Neural crest cell (in vitro differentiated cells): ENCODE measurements at places on chromosomes 16 and 17. TPM values are rescaled to one million over a fixed set of nuclear protein-coding genes. Genes with fewer than 3 reads are reported as not detected.

Gene RND2
- total RNA-seq = 15.3 and 17.8 TPM in 2 replicates

DNA sequence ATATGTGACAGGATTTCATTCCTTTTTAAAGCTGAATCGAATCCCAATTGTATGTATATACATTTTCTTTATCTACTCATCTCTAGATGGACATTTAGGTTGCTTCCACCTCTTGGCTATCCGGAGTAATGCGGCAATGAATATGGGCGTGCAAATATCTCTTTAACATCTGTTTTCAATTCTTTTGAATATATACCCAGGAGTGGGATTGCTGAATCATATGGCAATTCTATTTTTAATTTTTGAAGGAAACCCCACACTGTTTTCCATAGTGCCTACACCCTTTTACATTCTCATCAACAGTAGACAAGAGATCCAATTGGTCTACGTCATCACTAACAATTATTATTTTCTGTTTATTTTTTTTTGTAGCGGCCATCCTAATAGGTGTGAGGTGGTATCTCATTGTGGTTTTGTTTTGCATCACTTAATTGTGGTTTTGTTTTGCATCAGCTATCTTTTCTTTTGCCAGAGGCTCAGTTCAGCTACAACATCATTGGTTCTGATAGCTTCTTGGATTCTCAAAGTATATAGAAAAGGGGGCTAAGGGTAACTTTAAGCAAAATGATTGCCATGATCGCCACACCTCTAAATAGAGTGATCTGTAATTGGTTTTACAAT lies 25.6 kb upstream of the MAP2K6 start:
- no peak for DNase-seq

Gene HYDIN
- total RNA-seq = 7.5 and 7.8 TPM in 2 replicates

Gene SDR42E1
- total RNA-seq = not detected in 2 replicates

DNA sequence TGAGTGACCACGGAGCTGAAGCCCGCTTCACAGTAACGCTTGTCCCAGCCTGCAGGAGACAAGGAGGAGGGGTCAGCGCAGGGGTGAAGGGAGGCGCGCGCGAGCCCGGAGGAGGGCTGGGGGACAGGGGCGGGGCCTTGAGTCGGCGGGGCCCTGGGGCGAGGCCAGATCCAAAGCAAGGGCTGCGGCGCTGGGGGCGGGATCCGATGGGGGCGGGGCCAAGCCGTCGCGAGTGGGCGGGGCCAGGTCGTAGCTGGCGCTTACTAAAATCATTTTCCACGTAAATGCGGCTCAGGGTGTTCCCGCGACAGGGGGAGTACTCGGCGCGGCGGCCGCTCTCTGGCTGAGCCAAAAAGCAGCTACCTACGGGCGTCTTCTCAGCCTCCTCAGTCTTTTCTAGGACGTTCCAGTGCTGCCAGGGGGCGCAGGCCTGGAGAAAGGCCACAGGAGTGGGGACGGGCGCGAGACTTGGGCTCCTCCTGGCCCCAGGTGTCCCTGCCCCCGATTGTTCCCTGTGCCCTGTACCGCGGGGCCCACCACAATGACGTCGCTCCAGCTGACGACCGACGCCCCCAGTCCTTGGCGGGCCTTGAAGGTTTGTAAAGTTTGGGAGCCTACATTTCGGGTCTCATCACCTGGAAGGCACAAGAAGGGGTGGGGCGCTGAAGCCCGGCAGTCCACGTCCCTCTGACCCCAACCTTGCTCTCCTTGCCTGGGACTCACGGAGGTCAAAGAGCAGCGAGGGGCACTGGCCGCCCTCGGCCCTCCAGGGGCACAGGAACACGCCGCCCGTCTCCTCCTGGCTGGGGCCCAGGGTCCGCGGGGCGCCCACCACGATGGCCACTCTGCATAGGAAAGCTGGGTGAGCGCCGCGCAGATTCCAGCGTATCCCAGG lies 3.9 kb downstream of the ITGA2B start:
- DNase-seq = peak; percentile 85

DNA sequence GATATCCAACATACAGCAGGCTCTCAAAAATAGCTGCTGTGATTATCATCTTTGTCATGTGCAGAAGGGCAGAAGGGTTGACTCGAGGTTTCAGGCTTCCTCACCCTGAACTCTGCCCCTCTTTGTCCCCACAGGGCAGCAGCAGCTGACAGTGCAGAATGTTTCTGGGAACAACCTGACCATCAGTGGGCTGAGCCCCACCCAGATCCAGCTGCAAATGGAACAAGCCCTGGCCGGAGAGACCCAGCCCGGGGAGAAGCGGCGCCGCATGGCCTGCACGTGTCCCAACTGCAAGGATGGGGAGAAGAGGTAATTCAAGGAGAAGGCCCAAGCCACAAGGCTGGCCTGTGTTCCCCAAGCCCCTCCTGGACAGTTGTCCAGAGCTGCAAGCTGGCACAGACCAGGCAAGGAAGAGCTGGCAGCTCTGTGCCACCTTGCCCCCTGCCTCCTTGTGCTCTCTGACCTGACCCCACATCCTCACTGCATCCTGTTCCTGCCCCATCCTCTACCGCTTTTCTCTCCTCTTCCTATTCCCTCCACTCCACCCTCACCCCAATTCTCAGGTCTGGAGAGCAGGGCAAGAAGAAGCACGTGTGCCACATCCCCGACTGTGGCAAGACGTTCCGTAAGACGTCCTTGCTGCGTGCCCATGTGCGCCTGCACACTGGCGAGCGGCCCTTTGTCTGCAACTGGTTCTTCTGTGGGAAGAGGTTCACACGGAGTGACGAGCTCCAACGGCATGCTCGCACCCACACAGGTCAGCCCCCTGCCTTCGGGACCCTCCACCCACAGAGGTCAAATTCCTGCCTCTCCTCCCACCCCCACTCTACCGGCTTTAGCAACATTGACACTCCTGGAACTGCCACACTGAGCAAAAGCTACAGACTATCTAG lies 16.3 kb upstream of the PNPO start:
- DNase-seq = no peak

- DNase-seq = no peak
Observed at GRCh38 chr16:81143921-81144471, 47.8 kb upstream of the GCSH start.

GRCh38 chr16:61891460-61891859 lies 144.8 kb downstream of the CDH8 start:
- no peak for DNase-seq

- DNase-seq = no peak
Observed at GRCh38 chr16:80330150-80330549, 210.6 kb upstream of the DYNLRB2 start.

GRCh38 chr16:85759631-85760419 lies 8.9 kb upstream of the C16orf74 start:
- no peak for DNase-seq

DNA sequence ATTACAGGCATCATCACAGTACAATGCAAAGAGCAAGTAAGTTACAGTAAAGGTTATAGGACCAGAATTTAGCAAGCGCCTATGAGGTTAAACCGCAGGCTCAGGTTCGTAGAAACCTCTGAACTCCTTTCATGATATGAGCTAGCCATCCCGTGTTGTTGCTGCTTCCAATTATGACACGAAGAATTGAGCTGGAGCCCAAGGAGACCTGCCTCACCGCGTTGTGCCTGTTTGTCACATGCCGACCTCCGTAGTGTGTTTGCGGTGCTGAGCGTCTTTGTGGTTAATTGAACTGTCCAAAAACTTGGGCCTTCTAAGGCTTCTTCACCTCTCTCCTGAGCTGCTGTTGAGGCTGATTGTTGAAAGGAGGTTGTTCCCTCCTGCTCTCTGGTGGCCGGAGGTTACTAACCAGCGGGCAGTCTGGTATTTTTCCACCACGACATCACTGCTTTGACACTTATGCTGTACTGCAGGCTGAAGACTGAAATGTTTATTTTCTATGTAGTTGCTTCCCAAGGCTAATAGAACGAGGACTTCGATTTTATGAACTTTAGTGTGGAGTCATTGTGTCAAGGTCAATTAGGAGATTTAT lies 67.5 kb downstream of the SEC14L1 start:
- no peak for DNase-seq

DNA sequence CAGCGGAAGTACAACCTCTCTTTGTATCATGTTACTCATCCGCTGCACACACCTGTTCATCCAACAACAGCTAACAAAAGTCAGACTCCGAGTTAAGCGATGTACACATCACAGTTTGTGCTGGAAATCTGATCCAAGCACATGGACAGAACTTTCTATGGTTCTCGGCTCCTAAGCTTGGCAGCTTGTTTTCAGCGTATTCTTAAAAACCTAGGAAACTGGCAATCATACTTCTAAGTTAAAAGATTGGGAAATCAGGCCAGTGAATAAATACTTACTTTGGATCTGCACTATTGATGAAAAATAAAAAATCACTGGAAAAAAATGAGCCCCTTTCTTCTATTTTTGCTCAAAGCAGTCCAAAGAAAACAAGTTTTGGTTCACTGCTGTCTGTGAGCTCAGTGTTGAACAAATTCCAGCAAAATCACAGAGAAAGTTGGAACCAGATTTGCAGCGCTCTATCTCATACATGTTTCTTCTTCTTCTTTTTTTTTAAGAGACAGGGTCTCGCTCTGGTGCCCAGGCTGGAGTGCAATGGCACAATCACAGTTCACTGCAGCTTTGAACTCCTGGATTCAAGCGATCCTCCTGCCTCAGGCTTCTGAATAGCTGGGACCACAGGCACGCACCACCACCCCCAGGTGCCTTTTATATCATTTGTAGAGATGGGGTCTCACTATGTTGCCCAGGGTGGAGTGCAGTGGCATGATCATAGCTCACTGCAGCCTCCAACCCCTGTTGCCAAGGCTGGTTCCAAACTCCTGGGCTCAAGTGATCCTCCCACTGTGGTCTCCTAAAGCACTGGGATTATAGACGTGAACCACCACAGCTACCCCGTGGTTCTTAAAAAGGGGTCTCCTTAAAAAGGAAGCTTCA lies 71.6 kb upstream of the CREBBP start:
- no peak for DNase-seq

- DNase-seq = peak; percentile 77
Observed at GRCh38 chr17:36722121-36722902, 120.9 kb downstream of the MRM1 start.

Gene STX1B
- 12.1 and 14.1 TPM in 2 replicates for total RNA-seq

Gene GNG13
- total RNA-seq = not detected in 2 replicates

GRCh38 chr16:35298460-35299243 lies 1839.2 kb downstream of the TP53TG3F start:
- no peak for DNase-seq

Gene OR1A1
- not detected in 2 replicates for total RNA-seq

DNA sequence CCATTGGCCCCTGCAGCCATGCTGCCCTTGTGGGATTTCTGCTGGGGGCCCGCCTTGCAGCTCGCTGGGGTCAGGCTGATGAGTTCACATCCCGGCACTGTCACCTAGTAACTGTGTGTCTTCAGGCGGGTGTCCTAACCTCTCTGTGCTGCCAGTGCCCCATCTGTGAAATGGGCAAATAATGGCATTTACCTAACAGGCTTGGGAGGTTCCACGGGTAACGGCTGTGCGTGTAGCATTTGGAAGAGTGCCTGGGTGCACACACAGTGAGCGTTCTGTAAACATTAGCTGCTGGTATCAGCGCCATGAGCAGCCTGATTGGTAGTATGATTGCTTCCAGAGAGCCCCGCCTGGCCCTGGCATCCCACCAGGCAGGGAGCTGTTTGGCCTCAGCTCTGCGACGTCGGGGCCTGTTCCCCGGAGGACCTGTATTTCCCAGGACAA lies 167.3 kb upstream of the GSE1 start:
- no peak for DNase-seq

Gene MRPS34
- total RNA-seq = 135 and 141 TPM in 2 replicates

Gene SEPTIN1
- 2.3 and 2.9 TPM in 2 replicates for total RNA-seq

GRCh38 chr17:72554508-72554907 lies 433.7 kb downstream of the SOX9 start:
- DNase-seq = no peak

Gene SLFN12
- total RNA-seq = 15.1 and 17.5 TPM in 2 replicates

DNA sequence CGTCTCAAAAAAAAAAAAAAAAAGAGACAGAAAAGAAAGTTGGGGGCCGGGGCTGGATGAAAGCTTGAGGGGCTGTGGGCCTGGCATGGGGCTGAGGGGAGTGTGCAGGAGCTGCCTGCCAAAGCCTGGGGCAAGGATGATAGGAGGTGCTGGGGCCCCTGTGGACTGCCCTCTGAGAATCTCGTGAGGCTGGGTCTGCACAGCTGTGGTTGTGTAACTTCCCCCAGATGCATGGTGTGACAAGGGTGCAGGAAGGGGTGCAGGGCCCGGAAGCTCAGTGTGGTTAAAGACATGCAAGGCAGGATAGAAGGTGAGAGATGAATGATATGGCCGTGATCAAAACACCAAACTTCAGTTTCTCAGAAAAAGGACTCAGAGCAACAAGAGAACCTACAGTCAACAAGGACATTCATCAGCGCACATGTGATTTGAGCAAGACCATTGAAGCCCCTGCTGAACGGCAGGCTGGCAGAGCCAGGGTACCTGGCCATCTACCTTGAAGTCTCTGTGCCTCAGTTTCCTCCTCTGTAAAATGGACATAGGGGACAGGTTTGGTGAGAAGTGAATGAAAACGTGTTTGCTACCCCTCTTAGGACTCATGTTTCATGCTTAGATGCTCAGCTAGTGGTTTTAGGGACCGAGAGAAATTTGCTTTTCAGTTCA lies 9.6 kb downstream of the IL32 start:
- no peak for DNase-seq

Gene CEMP1
- not detected in 2 replicates for total RNA-seq

Gene C16orf96
- total RNA-seq = 0.30 and 0.32 TPM in 2 replicates

DNA sequence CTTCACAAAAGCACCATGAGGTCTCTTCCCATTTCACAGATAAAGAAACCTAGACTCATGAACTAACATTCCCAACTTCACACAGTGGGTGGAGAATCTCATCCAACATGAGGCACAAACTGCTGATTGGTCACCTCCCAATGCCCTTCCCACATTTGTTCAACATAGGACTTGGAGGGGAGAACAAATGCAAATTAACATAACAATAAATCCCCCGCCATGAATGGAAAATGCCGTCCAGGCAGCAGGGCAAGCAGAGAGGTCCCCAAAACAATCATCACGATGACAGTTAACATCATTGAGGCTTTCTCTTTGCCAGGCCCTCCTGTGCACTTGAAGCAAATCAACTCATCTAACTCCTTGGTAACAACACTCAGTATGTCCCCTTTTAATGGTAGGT lies 185.3 kb downstream of the TMEM132E start:
- DNase-seq = no peak

DNA sequence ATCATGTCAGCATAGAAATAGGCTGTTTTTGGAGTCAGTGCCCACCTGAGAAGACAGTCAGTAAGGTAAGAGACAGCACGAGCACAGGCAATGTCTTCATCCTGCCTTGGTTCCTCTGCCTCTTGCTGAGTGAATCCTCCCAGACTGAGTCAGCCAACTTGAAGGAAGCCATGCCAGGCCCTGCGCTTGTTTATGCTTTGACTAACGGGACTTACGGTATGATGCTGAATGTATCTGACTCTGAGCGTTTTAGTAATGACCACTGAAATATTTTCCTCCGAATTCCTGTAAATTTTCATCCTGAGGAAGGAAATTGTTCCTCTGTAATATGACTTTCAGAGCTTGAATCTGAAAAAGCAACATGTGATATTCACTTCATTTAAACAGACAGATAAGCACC lies 18.0 kb downstream of the C17orf67 start:
- DNase-seq = no peak

- DNase-seq = no peak
Observed at GRCh38 chr17:20174588-20175265, 165.6 kb downstream of the SPECC1 start.

- DNase-seq = no peak
Observed at GRCh38 chr17:36111068-36111490, 7.5 kb downstream of the CCL4 start.

Gene ADORA2B
- total RNA-seq = 0.98 and 1.0 TPM in 2 replicates

Gene TERB1
- total RNA-seq = 0.25 and 0.26 TPM in 2 replicates
